Activated naive CD8-positive, alpha-beta T cell treated with anti-CD3 and anti-CD28 coated beads, Interleukin-2, amount 50 U/mL, for 24 hours (primary cell): ENCODE measurements at places on chromosomes 12 and 14.

- H3K27me3 ChIP-seq, result no peaks in the 10 kb centered on the region
- DNase-seq, result no peak
- H3K27ac ChIP-seq, result no peak overlapping the region
- no peak overlapping the region for H3K4me3 ChIP-seq
- no peaks in the 10 kb centered on the region for H3K36me3 ChIP-seq
- peaks cover 46% of the 10 kb centered on the region for H3K4me1 ChIP-seq
Observed at GRCh38 chr12:6347367-6348338, 5.8 kb upstream of the TNFRSF1A start.

- no peaks in the 10 kb centered on the region for H3K27me3 ChIP-seq
- DNase-seq, result no peak
- H3K27ac ChIP-seq, result no peak overlapping the region
- peaks cover 65% of the 10 kb centered on the region for H3K36me3 ChIP-seq
- H3K4me1 ChIP-seq, result peaks cover 39% of the 10 kb centered on the region
- H3K4me3 ChIP-seq, result no peak overlapping the region
Observed at GRCh38 chr12:3725388-3726115, 27.4 kb downstream of the CRACR2A start.

- H3K27me3 ChIP-seq, result no peaks in the 10 kb centered on the region
- no peak overlapping the region for H3K27ac ChIP-seq
- H3K4me1 ChIP-seq, result peaks cover 41% of the 10 kb centered on the region
- no peak for DNase-seq
Observed at GRCh38 chr12:51959211-51959610, 7.7 kb downstream of the ACVR1B start.

DNA sequence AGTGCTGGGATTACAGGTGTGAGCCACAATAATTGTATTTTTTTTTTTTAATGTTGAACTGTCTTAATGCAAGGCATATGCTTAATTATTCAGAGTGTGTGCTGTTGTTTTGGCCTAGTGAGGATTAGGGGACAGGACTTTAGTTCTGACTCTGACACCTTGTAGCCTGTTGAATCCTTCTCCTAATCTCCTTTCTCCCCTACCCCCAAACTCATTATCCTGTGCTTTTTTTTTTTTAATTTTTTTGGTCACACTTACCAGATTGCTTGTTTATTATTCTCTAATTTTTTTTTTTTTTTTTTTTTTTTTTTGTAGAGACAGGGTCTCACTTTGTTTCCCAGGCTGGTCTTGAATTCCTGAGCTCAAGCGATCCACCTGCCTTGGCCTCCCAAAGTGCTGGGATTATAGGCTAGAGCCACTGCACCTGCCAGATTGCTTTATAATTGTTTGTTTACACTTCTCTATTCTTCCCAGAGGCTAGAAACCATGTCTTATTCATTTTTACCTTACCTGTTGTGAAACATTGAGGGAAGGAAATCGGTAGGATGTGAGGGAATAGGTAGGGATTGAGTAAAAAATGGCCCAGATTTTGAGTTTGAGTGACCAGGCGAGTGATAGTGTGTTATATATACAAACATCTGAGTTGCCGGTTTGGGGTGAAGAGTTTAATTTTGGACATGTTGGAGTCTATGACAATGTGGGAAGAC lies 32.2 kb downstream of the DIP2B start:
- no peaks in the 10 kb centered on the region for H3K27me3 ChIP-seq
- no peak for DNase-seq
- peaks cover 37% of the 10 kb centered on the region for H3K4me1 ChIP-seq
- no peak overlapping the region for H3K4me3 ChIP-seq
- peaks cover 10% of the 10 kb centered on the region for H3K36me3 ChIP-seq
